ENCODE measurements at places on chromosomes 1 and 21. TPM values are rescaled to one million over a fixed set of nuclear protein-coding genes. Genes with fewer than 3 reads are reported as not detected.

DNA sequence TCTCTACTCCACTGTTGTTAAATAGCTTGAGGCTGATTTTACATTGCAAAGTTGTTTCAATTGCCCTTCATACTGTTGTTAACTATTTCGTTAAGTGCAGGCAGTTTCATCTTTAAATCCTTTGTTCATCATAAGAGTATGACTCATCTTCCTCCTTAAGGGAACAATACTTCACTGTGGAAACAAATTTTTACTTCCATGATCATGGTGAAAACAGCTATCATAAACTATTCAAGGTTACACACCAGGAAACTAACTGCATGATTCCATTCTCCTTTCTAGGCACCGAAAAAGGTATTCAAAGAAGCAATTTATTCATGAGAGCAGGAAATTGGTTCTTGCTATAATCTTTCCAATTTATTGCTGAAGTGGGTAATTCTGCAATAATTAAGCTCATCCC, 593.2 kb downstream of the LRRIQ3 start:
- no peak for DNase-seq

- DNase-seq: no peak
Observed at GRCh38 chr1:113784104-113784779, 25.0 kb upstream of the PHTF1 start.

- DNase-seq: no peak
Observed at GRCh38 chr1:232984577-232985425, 34.4 kb downstream of the NTPCR start.

DNA sequence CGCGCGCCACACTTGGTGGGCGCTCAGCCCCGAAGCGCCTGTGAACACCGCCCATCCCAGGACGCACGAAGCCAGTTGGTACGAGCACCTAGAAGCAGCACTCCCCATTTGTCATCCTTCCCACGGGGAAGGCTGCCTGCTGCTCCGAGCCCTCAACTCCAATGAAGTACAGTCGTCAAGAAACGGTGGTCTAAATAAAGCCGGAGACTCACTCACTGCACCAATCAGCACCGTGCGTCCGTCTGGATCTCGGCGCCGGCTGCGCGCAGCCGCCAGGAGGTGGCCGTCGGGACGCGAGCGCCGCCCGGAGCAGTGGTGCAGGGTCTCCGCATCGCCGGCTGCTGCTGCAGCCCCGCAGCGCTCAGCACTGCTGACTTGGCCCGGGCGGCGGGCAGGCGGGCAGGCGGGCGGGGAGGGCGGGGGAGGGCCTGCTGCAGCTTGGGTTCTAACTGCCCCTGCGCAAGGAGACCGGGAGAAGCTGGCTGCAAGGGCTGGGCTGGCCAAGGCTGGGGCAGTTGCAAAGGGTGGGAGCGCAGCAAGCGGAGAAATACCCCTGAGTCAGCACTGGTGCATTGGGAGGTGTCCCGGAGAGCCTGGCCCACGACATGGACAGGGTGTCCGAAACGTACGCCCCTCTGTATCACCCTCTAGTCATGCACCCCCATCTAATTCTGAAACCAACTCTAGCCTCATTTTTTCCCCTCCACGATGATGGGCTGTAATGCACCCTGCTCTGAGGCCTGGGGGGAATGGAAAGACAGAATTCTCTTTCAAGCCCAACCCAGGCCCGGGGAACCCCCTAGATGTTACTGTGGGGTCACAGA, 35.8 kb upstream of the H6PD start:
- peak; percentile 69 for DNase-seq

DNA sequence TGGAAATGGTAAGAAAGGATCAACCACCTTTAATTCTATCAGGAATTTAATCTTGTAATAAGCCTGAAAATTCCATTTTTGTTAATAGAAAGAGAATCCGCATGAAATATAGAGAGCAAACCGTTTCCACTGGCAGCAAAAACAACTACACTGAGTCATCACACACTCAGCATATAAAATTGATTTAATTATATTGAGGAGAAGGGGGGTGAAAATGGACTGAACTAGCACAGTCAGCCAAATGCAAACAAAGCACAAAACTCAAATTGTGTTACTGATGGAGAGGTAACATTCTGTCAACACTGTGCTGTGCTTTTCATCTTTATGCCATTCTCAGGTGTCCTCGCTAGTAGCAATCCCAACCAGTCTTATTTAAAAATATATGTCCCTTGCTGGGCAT, 1583.9 kb downstream of the MRPL39 start:
- peak; percentile 18 for DNase-seq

- no peak for DNase-seq
Observed at GRCh38 chr1:171116676-171117075, 26.0 kb downstream of the FMO3 start.

- peak; percentile 44 for DNase-seq
Observed at GRCh38 chr1:48947761-48948537, 171.3 kb upstream of the BEND5 start.

- no peak for DNase-seq
Observed at GRCh38 chr1:3585940-3586568, 25.3 kb downstream of the MEGF6 start.

- DNase-seq: peak; percentile 81
Observed at GRCh38 chr21:29195981-29196669, 65.7 kb downstream of the MAP3K7CL start.

- no peak for DNase-seq
Observed at GRCh38 chr21:34266351-34266750, 97.5 kb upstream of the KCNE2 start.

DNA sequence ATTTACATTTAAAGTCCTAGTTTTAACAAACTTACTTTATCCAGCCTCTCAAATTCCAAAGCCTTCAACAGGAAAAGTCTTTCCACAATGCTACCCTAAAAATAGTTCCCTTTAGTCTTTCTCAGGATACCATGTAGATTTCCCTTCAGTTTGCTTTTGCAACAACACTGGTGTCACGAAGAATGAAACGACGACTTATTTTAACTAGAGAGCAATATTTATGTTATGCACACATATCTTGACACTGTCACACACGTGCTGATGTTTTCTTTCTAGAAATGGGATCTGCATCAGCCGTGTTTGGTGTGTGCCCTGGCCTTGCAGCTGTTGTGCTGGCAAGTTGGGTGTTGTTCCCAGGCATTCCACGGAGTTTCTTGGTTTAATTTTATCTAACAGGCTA, 75.5 kb downstream of the SIPA1L2 start:
- peak; percentile 44 for DNase-seq

- DNase-seq: no peak
Observed at GRCh38 chr1:33228935-33229487, 27.3 kb upstream of the ZNF362 start.

GRCh38 chr1:202230939-202231645, 37.5 kb downstream of the LGR6 start:
- no peak for DNase-seq

DNA sequence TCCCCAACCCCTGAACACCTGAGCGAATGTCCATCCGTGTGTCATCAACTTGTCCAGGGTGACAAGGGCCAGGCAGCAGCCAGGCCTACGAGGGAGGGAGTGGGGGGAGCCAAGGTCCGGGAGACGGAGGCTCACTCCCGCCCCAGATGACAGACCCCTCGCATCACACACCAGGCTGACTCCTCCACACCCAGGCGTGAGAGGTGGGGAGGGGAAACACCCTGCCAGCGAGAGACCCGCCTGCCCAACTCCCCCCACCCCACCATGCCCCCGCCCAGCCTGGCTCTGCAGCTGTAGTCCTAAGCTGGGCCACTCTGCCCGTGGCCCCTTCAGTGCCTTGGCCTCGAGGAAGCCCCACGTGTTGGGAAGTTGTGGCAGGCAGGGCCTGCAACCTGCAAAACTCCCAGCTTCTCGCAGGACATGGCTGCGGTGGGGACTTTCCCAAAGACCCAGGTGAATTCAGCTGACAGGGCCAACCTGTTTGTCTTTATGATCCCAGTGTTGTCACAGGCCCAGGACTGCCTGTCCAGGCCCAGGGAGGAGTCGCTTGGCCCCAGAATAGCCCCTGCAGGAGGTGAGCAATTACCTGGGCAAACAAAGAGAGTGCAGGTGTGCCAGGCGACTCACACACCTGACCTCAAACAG, 62.9 kb downstream of the RIPK4 start:
- peak; percentile 79 for DNase-seq

DNA sequence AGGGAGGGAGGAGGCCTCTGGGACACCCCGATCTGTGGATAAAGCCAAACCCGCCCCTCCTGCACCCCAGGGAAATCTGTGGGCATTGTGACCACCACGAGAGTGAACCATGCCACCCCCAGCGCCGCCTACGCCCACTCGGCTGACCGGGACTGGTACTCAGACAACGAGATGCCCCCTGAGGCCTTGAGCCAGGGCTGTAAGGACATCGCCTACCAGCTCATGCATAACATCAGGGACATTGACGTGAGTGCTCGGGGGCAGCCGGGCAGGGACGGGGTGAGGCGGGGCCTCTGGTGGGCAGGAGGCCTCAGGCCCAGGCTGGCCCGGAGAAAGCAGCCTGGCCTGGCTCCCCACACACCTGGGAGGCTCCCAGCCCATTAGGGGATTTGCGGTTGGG, 54.7 kb downstream of the ALPL start:
- DNase-seq: no peak

DNA sequence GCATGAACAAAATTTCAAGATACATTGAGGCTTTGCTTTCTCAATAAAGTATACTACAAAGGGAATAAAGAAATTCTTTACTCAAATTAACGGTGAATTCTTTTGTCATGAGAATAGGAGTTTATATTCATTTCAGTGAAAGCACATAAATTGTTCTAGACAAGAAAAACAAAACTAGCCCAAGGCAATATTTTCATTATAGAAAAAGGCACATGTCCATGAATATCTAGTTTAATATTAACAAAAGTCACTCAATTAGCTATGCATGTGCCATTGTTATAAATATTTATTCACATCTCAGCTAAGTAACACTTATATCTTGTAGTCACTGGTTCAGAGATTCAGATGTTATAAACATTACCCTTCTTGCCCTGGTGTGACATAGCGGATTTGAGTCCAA, 369.3 kb downstream of the GPATCH2 start:
- no peak for DNase-seq

DNA sequence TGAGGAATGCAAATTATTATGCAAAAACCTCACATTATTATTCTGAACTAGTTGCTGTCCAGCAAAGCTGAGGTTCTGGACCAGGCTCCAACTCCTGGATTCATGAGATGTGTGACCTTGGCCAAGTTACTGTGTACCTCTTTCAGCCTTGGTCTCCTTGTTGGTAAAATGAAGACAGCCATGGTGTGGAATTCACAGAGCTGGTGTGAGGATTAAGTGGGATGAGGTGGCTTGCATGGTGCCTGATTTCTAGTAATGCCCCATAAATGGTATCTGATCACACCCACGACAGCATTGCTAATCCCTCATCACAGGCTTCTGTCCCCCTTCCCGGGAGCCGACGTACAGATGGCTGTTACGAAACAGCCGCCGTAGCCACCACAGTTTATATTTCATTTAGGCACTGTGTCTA, 59.6 kb downstream of the PGBD5 start:
- DNase-seq: no peak

DNA sequence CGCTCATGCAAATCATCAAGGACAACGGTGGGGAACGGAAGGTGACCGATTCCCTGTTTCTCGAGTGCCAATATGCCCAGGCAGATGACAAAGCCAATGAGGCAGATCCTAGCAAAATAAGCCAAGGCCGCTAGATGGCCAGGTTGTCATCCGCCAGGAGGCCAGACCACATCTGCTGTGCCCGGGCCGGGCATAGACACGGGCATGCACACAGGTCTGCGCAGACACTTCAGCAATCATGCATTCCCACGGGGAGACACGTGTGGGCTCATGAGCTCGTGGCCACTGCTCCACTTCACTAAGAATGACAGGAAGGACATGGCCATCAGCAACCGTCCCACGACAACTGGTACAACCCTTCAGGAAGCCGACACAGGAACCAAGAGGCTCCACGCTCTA, 23.4 kb downstream of the WDR4 start:
- DNase-seq: no peak

GRCh38 chr1:57300186-57300585, 123.7 kb downstream of the DAB1 start:
- no peak for DNase-seq

DNA sequence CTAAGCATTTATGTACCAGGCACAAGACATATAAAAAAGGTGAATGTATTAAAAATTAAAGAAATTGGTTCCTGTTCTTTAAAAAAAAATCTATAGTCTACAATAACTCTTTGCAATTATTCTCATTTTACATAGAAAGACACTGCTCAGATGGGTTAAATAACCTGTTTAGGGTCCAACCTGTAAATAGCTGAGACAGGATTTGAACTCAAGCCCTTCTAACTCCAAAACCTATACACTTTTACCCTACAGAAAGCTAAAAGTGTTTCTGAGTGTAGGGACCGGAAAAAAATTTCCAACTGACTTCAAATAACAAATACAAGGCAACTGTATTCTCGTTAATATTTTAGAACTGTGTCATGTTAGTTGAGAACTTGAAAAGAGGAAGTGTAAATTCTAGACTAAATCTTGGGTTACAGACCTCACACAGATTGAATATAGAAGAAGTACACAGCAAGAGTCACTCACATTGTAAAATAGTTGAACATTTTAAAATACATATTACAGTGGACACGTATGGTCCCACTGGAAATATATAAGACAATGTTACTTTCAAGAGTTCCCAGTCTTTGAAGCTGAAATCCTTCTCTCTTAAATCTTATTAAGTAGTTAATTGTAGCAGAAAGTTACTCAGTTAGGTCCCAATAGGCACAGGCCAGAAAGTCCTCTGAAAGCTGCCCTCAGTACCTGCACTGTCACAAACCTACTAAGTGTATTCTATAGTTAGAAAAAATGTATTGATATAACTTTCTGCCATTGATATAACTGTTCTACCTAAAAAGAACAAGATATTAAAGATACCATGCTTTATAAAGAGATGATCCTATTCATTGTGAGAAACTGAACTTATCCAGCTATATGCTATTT, 7.3 kb downstream of the EDEM3 start:
- no peak for DNase-seq

DNA sequence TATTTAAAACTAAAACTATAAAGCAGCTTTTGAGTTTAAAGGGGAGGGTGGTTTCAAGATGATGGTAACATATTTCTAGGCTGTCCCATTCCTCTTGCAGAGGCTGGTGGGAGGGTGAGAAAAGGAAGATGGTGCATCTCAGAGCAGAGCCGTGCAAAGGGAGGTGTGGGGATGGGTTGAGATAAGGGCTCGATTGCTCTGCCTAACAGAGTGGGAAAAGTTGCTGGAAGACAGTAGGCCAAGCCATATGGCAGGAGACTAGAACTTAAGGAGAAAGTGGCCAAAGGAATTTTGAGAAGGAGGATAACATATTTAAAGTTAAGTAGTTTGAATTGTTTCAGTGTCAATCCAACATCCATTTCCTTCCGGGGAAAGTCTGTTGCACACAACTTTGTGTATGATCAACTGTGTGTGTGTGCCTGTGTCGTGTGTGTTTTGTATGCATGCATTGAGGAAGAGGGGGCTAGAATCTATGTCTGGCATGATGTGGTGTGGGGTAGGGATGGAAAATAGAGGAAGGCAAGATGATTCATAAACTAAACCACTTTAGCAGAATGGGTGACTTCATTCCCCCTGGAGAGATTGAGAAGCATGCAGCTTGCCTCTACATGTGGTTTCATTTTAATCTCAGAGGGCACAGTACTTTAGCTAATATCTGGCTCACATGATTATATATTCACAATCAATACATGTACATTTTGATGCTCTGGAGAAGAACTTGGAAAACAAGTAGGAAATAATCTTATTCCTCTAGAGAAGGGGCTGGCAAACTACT, 145.0 kb upstream of the DNAH14 start:
- DNase-seq: no peak

- no peak for DNase-seq
Observed at GRCh38 chr1:178500091-178500770, 3.5 kb upstream of the CLEC20A start.

The LRRC40 gene
- 4.9 TPM for total RNA-seq

The PPIAL4G gene
- not detected for total RNA-seq

The ADGRL2 gene
- total RNA-seq: 13.6 TPM

The TSPAN1 gene
- 52.1 TPM for total RNA-seq

The VSIG8 gene
- total RNA-seq: not detected

The AMIGO1 gene
- 25.7 TPM for total RNA-seq

The MOV10 gene
- total RNA-seq: 137 TPM

All from stomach (tissue), 19 donors.